ENCODE measurements at places on chromosomes 3 and 15.
A peak's percentile ranks its signal among the peaks of the same experiment; 100 is the strongest.

GRCh38 chr15:79898369-79898768 lies 1.6 kb upstream of the MTHFS start:
- no peak for DNase-seq

GRCh38 chr3:111739311-111739911 lies 119.7 kb upstream of the PHLDB2 start:
- DNase-seq, result peak; percentile 43

DNA sequence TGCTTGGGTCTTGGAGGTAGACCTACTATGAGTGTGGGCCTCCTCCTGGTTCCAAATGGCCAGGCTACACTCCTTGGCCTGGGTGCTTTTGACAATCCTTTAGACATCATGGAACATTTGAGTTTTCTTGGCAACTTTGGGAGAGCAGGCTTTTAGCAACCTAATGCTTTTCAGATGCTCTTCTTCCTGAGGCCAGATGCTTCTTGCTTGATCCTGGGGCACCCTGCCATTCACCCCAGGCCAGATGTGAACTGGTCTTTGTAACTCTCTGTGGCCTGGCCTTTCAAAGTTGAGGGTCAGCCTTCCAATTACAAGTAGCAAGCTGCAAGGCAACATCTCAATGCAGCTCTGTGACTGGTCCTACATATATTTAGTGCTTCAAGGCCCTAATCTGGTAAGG lies 40.5 kb downstream of the RTP1 start:
- DNase-seq, result no peak

GRCh38 chr3:133271539-133271938 lies 128.3 kb upstream of the BFSP2 start:
- no peak for DNase-seq

DNA sequence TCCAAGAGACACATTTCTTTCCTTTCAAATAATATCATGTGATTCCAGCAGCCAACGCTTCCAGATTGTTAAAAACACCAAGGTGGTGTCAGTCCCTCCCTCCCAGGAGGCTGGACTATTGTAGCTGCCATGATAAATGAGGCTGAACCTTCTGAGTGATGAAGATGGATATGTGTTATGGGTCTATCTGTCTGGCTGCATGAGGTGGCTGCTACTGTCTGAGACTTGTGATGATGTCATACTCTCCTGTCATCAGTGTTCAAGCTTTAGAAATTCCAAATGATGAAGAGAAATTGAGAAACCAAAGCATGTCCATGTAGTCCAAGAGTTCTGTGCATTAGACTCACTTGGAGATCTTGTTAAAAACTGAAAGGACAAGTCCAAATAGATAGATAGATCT lies 683.0 kb downstream of the NTRK3 start:
- DNase-seq, result no peak

- DNase-seq, result peak; percentile 63
Measured at GRCh38 chr3:25433868-25434267, 5.8 kb downstream of the RARB start.

DNA sequence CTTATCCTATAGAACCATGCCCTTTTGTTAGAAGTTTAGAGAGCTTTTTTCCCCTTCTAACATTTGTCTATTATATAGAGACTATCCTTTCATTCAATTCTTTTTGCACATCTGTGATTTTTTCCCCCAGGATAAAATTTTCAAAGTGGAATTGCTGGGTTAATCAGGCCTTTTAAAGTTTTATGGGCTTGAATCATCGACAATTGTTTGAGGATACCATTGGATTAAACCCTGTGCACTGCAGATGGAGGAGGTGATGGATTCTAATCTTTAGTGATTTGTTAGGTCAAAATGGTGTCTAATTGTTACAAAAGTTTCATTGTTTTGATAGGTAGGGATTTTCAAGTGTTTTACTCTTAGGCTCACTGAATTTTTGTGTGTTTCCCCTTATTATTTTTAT lies 463.7 kb upstream of the CFAP20DC start:
- DNase-seq, result no peak

- DNase-seq, result peak; percentile 25
Measured at GRCh38 chr3:42300013-42300412, 34.0 kb upstream of the CCK start.

- no peak for DNase-seq
Measured at GRCh38 chr3:113594066-113594465, 61.7 kb downstream of the SIDT1 start.

DNA sequence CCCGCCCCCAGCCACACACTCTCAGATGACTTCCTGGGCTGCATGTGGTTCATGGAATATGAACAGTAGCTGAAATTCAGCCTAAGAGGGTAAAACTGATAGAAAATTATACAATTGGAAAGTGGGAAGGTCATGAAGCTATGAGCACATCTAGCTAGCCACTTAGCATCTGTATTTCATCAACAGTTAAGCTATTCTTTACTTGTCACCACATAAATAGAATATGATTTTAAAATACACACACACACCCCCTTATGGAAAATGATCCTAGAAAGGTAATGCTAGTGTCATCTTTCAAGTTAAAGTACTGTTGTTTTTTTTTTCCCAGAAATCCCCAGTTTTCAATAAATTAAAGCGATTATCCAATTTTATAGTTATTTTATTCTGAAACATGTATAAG lies 3.6 kb downstream of the MAP4 start:
- DNase-seq, result no peak

- DNase-seq, result no peak
Measured at GRCh38 chr3:4726549-4726948, 233.4 kb downstream of the ITPR1 start.

GRCh38 chr3:77186728-77187127 lies 146.8 kb downstream of the ROBO2 start:
- DNase-seq, result peak; percentile 47

DNA sequence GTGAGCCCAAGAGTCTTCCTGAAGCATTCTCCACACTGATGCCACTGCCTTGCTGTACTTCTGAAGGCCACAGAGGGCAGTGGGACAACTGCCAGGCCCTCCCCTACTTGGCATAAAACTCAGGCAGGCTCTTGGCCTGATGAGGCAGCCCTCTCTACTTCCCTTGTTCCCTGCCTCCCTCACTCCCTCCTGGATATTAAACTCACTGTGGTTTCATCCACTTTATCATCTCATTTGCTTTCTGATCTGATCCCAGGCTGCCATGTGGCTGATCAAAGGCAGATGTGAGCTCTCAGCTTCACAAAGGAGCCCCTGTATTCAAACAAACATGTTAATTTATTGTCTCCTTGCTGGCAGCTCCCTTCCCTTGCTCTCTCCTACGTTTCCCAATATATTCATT lies 533.5 kb downstream of the IGSF11 start:
- peak; percentile 6 for DNase-seq

- peak; percentile 30 for DNase-seq
Measured at GRCh38 chr15:65653801-65654521, 32.2 kb downstream of the SLC24A1 start.

DNA sequence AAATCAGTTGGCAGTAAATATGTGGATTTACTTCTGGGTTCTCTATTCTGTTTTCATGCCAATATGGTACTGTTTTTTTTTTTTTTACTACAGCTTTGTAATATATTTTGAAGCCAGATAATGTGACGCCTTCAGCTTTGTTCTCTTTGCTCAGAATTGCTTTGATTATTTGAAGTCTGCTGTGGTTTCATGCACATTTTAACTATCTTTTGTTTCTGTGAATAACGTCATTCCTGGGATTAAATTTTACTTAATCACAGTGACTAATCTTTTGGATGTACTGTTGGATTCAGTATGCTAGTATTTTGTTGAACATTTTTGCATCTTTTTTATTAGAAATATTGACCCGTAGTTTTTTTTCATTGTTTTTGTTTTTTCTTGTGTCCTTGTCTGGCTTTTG lies 576.5 kb downstream of the ZNF385D start:
- DNase-seq, result peak; percentile 23

GRCh38 chr15:72135719-72136118 lies 17.5 kb downstream of the SENP8 start:
- DNase-seq, result no peak

GRCh38 chr15:92244703-92245102 lies 149.0 kb upstream of the ST8SIA2 start:
- DNase-seq, result no peak

GRCh38 chr3:155024006-155024638 lies 56.0 kb upstream of the MME start:
- DNase-seq, result peak; percentile 63

GRCh38 chr15:43151688-43152087 lies 18.3 kb downstream of the TMEM62 start:
- no peak for DNase-seq

- no peak for DNase-seq
Measured at GRCh38 chr3:178538056-178538455, 1.8 kb downstream of the KCNMB2 start.

GRCh38 chr3:32508711-32509110 lies 6.1 kb upstream of the CMTM6 start:
- peak; percentile 40 for DNase-seq

GRCh38 chr3:53844262-53845102 lies 1.7 kb downstream of the CHDH start:
- DNase-seq, result no peak

GRCh38 chr15:92294759-92295158 lies 98.9 kb upstream of the ST8SIA2 start:
- no peak for DNase-seq

DNA sequence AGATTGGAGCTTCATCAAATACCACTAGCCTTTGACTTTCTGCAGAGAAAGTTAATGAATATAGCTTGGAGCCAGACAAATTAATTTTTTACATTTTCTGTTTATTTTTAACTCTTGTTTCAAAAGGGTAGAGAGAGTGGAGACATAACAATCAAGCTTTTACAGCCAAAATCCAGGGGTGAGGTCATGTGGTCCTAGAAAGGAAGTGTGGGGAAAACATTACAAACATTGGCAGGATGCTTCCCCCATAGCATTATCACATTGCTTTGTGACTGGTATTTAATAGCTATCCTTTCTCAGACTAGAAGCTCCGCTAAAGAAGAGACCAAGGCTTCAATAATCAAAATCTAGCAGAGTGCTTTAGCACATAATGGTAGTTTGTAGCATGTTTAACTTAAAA lies 46.4 kb upstream of the PHLDB2 start:
- DNase-seq, result no peak

- peak; percentile 39 for DNase-seq
Measured at GRCh38 chr3:98812851-98813374, 49.8 kb downstream of the ST3GAL6 start.

DNA sequence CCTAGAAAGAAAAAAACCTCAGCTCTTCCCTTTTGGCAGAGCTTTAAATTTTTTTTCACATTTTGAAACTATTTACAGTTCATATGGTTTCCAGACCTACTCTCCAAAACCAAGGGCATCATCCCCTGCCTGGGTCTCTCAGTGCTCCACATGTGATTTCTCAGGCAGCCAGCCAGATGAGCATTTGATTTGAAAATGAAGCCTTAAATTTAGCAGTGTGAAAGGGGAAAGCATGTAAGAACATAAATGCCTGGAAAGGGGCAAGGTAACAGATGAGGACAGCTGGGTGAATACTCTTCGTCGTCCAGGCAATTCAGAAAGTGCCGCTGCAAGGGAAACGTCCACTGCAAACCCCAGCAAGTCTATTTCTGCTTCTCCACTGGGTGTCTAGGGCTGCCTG lies 94.8 kb downstream of the ATP8B4 start:
- peak; percentile 44 for DNase-seq

- DNase-seq, result no peak
Measured at GRCh38 chr15:76200641-76201105, 110.6 kb downstream of the ETFA start.

DNA sequence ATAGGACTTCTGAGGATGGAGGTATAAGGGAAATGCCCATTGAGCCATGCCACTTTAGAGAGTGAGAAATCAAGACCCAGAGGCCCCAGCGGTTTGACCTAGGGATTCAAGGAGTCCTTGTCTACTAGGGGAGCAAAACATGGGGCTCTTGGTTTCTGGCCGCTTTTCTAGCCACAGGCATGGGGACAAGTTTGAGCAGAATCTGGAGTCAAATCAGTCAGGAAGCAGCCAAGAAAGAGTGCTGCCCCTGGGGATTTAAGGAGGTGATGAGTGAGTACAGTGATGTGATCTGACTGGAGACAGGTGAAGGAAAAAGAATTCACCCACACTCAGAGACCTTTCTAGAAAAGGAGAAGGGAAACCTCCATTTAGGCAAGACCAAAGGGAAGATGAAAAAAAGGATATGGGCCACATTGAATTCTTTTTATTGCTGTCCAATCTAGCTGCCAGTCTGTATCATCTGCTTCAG lies 244.0 kb upstream of the TBC1D5 start:
- no peak for DNase-seq

DNA sequence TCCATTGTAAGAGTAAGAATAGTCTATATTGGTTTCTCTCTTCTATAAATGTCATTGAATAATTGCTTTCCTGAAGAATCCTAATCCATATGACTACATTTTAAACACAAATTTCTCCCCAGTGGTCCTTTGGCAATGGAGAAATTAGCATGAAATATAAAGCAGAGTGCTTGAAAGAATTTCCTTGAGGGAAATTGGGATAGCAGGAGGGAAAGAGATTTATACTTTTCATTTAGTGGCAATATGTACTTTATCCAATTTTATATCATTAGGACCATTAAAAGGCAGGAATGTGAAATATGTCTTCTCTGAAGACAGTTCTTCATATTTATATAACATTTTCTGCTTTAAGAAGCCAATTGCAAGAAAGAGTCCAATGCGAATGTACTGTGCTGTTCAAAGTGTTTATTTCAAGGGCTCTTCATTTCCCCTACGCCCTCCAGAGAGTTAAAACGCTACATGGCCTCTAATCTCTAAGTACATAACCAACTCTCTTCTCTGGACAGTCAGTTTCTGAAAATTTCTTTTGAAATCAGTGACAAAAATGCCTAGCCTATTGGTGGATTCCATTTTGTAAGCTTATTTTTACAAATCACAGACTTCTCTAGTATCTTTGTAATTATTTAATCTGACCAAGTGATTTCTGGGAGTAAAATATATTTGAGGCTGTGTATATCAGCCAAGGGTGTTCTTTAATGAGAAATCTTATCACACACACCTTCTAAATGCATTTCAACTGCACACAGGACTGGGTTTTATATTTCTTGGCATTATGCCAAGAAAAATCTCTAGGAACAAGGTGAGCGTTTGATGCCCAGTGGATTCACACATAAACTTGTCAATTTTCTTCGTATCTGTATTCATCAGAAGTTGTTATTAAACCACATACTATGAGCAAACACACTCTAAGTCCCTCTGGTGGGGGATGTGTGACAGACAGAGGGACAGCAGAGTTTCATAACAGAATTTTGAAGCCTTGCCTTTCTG lies 51.2 kb downstream of the KCNAB1 start:
- DNase-seq, result no peak

- DNase-seq, result no peak
Measured at GRCh38 chr3:25473246-25473645, 45.2 kb downstream of the RARB start.

DNA sequence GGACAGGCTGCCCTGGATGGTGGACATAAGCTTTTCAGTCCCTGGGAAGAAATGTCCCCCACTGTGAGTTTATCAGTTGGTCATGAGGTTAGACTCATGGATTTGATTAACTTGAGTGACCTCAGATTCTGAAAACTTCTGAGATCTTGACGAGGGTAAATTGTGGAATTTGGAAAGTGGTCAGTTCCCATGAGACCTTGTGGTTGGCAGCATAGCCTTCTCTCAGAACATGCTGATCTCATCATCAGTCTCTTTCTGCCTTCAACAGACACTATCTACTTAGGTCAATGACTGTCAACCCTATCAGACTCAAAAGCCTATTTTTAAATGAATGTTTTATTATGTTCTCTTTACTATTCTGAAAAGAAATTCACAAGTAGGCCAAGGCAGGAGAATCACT lies 45.6 kb upstream of the NDUFB4 start:
- peak; percentile 51 for DNase-seq

- DNase-seq, result no peak
Measured at GRCh38 chr3:113927556-113927955, 20.3 kb upstream of the ZDHHC23 start.
